ENCODE measurements at places on chromosomes 4 and X.
A peak's percentile ranks its signal among the peaks of the same experiment; 100 is the strongest.

GRCh38 chr4:30840571-30840970, 120.4 kb downstream of the PCDH7 start:
- no peak for DNase-seq

DNA sequence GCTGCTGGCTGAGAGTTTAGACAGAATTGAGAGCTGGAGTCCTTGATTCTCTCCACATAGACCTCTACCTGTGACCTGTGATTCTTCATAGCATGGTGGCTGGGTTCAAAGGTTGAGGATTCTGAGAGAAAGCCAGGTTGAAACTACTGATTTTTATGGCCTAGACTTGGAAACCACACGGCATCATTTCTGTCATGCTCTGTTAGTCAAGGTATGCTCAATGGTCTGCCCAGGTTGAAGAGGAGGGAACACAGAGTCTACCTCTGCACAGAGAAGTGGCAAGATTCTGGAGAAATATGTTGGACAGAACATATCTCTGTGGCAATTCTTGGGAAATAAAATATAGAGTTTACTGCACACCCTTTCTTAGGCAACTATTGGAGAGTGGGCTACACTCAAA, 57.2 kb upstream of the CXorf66 start:
- DNase-seq = no peak

GRCh38 chr4:77623091-77623490, 17.5 kb downstream of the CXCL13 start:
- no peak for DNase-seq

GRCh38 chrX:14798805-14799397, 74.0 kb downstream of the FANCB start:
- DNase-seq = peak; percentile 39

DNA sequence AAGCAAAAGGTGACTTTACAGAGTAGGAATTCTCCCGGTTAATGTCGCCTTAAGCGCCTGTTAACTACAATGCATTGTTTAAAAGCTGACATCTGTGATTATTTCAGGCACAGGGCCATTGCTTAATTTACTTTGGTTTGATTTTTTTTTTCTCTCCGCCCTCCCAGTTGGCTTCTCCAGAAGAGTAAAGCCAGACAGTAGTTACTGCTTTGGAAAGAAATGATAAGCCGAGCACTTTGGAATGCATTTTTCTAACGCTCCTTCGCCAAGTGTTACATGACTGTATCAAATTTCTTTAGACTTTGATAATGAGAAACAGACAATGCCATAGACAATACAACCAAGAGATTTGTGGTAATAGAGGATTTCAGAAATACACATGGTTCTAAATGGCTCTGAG, 383.0 kb upstream of the TENM3 start:
- DNase-seq = no peak

DNA sequence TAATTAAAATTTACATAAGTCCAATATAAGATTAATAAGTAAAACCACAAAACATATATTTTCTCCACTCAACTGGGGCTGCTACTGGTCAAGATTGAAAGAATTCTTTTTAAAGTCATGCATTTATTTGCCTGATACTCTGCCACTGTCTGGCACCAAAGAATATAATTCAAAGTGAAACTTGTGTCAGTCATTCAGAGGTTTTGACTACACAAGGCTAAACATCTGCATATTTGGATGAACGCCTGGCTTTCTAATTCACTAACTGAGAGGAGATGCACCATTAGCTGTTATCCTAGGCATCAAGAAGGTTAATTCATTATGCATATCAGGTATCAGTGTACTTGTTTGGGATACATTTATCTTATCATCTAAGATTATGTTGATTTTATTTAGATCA, 598.5 kb downstream of the CENPC start:
- no peak for DNase-seq

DNA sequence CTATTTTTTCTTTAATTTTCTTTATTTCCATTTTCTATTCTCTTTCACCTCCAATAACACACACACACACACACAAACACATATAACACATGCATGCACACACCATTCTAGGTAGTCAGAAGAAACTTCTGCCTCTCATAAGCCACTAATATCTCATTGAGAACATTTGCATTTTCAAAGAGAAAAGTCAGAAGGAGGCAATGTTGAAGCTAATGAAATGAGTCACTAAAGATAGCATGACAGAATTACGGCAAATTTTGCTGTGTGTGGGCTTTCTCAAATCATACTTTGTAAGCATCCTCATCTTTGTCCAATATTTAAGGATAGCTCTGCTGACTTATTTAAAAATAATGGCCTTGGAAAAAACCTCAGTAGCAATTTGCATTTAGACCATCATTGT, 291.3 kb downstream of the GUCY2F start:
- no peak for DNase-seq
